Activated naive CD4-positive, alpha-beta T cell treated with anti-CD3 and anti-CD28 coated beads, Interleukin-2, amount 50 U/mL, for 72 hours (primary cell): ENCODE measurements at places on chromosomes 13 and 19. TPM values are rescaled to one million over a fixed set of nuclear protein-coding genes. Genes with fewer than 3 reads are reported as not detected.

DNA sequence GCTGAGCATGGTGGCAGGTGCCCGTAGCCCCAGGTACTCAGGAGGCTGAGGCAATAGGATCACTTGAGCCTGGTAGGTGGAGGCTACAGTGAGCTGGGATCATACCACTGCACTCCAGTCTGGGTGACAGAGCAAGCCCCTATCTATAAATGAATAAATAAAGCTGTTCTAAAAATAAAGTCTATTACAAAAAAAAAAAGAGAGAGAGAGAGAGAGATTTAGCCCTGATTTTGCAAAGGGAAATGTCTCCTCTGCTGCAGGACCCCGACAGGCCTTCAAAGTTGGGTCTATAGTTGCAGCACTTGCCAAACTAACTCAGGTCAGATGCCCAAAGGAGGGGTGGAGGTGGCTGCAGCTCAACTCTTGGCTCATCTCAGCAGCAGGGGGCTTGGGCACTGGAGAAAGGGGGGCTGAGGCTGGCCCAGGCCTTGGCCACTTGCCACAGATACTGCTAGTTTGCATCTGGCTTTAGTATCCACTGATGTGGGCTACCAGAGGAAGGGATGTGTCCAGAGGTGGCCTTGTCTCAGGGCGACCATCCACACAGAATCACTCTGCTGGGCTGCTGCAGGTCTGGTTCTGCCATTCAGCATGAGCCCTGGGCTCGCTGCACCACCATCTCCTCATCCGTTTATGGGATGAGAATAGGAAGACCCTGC lies 30.8 kb upstream of the AKT2 start:
- no peak for DNase-seq

DNA sequence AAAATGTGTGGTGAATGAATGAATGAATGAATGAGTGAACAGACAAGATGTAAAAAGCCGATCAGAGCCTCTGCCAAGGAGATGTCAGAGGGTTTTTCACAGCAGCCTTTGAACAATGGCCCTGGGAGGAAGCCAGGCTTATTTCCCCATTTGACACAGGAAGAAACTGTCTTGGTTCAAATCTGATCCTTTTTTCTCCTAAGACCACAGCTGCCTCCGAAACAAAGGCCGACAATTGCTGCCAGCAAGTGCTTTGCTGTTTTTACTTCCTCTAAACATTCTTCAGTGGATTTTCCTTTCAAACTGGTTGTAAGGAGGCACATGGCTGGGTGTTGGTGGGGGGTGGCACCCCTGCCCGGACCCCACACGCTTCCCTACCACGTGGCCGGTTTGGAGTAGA lies 44.2 kb upstream of the HOMER3 start:
- DNase-seq = no peak

DNA sequence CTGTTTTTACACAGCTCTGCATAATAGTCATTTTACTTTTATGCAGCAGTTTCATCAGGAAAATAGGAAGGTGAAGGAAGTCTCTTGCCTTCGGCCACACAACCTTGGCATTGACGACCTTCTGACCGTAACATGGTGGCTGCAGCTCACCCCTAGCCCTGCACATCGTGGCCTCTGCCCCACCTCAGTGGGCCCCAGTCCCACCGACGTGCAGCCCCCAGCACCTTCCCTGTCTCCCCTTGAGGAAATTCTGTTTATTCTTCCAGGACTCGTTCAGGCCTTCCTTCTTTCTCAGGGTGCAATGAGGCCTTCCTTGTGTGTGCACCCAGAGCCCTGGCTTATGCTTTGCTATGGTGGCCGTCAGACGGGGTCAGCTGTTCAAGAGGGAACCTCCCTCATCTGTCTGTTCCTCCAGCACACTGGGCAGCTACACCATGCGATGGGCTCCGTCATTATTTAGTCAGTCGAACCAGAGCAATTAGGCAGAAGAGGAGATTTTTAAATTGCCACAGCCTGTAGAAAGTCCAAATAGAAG lies 33.3 kb downstream of the TMEM255B start:
- no peak for DNase-seq

DNA sequence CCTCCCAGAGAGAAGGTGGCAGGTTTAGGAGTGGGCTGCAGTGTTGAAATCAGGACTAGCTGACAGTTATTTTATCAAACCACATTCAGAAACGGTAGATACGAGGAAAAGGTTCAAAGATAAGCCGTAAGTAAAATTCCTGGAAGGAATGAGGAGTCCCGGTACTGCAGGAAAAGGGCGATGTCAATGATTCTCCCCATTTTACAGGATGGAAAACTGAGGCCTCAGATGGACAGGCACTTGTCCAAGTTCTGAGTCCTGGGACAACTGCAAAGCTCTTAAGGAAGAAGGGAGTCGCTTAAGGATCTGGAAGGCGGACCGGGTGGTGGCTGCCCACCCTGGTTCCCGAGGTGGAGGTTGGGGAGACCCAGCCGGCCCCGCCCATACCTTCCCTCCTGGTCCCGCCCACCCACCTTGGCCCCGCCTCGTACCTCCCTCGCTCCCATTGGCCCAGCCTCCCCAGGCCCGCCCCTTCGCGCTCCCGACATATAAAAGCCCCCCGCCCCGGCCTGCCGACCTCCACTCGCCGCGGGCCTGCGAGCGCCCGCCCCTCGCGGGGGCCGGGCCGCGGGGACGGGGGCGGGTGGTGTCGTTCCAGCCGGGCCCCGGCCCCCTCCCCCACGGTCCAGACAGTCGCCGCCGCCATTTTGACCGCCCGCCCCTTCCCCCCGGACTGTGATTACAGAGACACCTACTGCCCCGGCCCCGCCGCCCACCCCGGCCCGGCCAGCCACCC lies 603 bp downstream of the RFX1 start:
- peak; percentile 87 for DNase-seq

GRCh38 chr13:19062801-19063200 lies 118.8 kb downstream of the TUBA3C start:
- no peak for DNase-seq

DNA sequence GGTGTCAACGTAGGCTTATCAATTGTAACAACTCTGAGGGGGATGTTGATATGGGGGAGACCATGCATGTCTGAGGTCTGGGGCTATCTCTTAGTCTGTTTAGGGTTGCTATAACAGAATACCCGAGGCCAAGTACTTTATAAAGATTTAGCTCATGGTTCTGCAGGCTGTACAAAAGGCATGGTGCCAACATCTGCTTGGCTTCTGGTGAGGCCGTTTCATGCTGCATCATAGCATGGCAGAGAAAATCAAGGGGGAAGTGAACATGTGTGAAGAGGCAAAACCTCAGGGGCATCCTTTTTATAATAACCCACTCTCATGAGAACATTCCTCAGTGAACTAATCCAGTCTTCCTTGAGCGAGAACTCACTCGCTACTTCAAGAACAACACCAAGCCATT lies 353.8 kb downstream of the ENOX1 start:
- DNase-seq = no peak

- DNase-seq = no peak
Measured at GRCh38 chr19:32540621-32541020, 40.4 kb upstream of the PDCD5 start.

GRCh38 chr19:56145698-56146097 lies 4.6 kb downstream of the ZNF444 start:
- DNase-seq = no peak

The PRODH2 gene
- not detected for total RNA-seq

DNA sequence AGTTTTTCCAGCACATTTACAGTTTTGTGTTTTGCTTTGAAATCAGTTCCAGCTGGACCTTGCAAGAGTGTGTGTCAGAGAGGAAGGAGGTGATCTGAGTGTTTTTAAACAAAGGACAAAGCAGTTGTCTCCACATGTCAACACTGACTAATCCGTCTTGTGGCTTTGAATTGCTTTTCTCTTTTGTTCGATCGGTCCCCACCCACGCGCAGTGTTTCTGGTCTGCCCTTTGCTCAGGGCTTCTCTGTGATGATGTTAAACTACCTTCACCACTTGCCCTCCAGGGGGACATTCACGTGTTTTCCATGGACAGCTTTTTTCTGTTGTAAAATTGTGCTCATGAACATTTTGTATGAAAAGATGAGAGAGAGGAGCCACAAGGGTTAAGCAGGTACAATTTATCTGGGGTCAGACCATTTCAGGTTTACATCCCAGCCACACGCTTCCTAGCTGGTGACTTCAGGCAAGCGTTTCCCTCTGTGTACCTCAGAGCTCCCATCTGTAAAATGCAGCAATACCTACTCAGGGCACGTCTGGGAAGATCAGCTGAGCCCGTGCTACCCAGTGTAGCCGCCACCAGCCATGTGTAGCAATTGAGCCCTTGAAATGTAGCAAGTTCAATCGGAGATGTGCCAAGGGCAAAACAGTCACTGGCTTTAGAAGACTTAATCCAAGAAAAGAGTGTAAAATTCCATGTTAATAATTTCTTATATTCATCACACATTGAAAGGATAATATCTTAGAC lies 13.5 kb upstream of the PLA2G4C start:
- peak; percentile 52 for DNase-seq

GRCh38 chr13:107065036-107065435 lies 497.1 kb upstream of the ARGLU1 start:
- DNase-seq = no peak

- no peak for DNase-seq
Measured at GRCh38 chr13:105084931-105085330, 1450.5 kb downstream of the EFNB2 start.

DNA sequence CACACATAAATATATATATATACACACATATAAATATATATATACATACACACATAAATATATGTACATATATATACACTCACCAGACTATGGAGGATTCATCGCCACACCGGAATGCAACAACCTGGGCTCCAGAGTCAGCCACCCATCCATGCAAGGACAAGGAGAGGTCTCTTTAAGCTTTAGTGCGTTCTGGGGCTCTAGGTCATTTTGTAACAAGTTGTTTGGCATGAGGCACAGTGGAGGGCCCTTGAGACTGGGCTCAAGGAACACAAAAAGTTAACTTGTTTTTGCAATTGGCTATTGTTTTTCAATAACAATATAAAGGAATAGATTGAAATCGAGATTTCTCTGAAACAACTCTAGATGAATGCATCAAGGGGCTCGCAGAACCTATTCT lies 4.9 kb upstream of the ZNF90 start:
- no peak for DNase-seq

DNA sequence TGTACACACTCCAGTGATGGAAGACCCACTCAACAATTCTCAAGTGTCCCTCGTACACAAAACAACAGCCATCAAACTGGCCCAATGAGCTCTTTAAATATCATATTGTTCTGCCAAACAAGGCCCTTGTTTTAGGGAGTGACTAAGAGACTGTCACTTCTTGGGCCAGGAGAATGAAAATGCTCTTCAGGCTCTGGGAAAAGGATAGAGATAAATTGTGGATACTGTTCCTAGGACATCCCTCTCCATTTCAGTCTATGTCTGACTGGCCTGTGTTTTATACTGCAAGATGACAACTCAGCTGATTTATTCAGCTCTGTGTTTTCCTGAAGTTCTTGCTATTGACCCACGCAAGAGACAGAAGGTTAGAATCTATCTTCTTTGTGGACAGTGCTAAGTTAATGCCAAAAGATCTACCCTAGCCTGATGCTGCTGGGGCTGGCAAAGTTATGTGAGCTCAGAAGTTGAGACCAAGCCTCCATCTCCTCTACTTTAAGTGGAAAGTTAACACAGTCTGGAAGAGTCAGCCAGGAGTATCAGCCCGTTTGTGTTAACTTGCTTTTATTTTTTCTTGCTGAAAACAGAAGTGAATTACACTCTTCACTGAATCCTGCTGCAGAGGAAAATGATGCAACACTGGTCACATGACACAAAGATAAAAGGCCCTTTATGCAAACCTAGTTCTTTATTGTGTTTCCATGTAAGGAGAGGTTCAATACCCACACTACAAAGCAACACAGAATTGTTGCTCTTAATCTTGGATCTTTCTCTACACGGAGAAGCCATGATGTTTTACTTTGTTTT lies 14.6 kb downstream of the FRY start:
- DNase-seq = no peak

- no peak for DNase-seq
Measured at GRCh38 chr13:106117035-106117434, 418.4 kb downstream of the EFNB2 start.

GRCh38 chr19:36151144-36152018 lies 866 bp downstream of the COX7A1 start:
- no peak for DNase-seq

- DNase-seq = no peak
Measured at GRCh38 chr13:50587645-50588373, 255.7 kb downstream of the DLEU7 start.

The MYPOP gene
- total RNA-seq = 8.3 TPM
